NCI-H2081 (cell line): ENCODE measurements at places on chromosomes 16 and 17.

DNA sequence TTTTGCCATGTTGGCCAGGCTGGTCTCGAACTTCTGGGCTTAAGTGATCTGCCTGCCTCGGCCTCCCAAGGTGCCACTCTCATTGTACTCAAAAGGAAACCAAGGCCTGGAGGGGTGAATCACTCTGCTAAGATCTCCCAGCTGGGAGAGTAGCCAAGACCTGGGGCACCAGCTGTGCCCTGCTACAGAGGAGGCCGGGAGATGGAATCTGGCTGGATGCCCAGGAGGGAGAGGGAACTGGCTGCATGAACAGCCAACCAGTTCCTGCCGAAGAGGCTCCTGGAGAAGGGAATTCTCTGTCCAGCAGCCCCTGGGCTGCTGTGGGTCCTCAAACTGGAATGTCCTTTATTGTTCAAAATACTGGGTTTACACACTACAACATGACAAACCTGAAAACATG lies 238.7 kb upstream of the CIBAR2 start:
- DNase-seq: peak; percentile 89

- no peak for DNase-seq
Observed at GRCh38 chr16:71807905-71808592, 585 bp downstream of the AP1G1 start.

DNA sequence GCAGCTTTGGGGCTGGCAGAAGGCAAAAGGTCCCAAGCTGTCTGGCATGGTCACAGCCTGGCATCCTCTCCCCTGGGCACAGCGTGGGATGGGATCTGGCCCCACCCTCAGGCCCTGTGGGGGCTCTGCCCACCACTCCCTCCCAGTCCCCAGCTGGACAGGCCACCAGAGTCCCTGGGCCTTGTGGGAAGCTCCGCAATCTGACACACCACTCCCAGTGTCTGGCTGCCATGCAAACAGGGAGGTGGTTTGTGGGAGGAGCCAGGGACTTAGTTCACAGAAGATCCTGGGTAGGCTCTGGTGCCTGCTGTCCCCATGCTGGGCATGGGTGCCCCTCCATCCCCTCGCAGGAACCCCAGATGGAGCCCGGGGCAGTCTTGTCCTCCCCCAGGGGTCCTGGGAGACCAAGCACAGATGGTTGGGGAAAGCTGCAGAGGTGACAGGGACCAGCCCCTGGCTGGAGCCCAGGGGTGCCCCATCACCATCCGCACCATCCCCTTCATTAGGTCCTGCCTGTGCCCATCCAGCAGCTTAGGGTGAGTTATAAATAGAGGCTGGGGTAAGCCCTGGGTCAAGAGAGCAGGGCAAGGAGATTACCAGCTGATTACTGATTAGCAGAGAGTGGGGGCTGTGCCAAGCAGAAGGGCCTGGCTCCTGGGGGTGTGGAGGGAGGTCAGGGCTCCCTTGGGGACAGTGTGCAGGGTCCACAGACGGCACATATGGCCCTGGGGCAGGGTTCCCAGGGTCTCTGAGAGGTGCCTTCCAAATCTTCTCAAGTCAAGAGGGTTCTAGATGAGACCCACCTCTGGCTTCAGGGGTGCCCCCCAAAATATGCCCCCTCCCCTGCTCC lies 6.2 kb downstream of the FSCN2 start:
- no peak for DNase-seq

- no peak for DNase-seq
Observed at GRCh38 chr17:66398059-66398458, 95.6 kb downstream of the PRKCA start.

GRCh38 chr17:37130984-37131446 lies 182.3 kb downstream of the AATF start:
- DNase-seq: no peak
